H7 (cell line): ENCODE measurements at places on chromosomes 1 and 21.

DNA sequence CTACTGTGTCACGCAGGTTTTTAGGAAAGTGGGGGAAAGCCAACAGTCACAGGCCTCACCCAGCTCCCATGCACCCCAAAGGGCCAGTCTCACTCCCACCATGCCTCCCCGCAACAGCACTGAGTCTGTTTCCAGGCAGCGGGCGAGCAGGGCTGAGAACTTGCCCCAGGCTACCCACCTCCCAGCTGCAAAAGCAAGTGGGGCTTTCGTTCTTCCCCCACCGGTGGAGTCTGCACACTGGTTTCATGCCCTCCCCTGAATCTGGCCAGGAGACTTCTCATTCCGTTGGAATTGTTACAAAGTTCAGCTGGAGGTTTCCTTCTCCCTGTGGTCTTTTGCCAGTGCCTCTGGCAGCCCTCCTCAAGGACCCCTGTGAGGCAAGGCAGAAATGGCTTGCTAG, 53.6 kb upstream of the KCNJ15 start:
- DNase-seq = no peak

GRCh38 chr1:38533772-38534472, 325.6 kb downstream of the RRAGC start:
- no peak for DNase-seq

- no peak for DNase-seq
These were observed 21.3 kb upstream of the FCRL2 start for GRCh38 chr1:157798211-157798610.

GRCh38 chr1:177306981-177307380, 136.2 kb downstream of the BRINP2 start:
- no peak for DNase-seq

DNA sequence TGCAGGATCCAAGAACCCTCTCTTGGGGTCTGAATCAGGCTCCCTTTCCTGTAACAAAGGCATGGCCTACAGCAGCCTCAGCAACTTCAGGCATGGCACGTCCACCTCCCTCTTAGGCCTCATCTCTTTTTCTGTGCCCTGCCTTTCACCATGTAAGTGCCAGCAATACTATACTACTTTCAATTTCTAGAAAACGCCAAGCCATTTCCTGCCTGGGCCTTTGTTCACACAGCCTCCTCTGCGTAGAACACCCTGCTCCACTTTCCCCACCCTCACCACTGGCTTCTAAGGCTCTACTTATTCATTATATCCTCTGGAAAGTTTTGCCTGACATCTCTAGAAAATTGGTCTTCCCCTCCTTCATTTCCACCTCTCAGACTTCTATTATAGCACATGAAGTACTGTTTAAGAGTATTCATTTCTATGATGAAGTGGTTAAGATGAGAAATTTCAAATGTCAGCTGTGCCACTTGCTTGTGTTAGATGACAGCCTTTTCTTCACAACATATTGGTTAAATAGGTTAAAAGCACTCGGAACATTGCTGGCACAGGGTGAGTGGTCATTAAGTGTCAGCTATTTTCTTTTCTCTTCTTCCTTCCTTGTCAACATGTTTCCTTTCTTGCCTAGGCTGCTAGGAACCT, 41.6 kb upstream of the VWA5B1 start:
- no peak for DNase-seq

DNA sequence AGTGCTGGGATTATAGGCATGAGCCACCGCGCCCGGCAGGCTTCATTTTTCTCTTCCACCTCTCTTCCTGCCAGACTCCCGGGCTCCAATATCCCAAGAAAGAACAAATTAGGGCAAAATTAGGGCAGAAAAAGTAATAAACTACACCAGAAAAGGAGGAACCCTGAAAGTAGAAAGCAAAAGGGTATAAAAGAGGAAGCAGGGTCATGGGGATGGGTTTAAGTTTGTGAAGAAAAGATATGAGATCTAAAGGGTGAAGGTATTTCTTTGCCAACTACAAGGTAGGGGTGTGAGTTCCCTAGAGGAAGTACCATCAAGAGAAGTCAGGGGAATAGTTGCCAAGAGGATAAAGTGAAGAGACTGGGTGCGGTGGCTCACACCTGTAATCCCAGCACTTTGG, 9.9 kb downstream of the PTPN22 start:
- DNase-seq = no peak

DNA sequence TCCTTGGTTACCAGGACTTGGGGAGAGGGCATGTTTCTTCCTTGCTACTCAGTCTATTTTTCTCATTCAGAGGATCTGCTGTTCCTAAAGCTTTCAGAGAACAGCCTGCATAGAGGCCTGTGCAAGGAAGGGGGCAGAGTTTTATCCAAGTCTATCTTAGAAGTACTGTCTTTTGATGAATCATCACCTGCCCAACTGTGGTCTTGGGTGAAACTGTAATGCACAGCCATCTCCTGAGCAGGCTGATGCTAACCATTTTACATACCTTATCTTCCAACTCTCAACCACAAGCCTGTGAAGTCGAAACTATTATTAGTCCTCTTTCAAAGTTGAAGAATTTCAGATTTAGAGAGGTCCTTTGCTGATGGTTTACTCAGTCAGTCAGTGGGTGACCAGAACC, 368.0 kb downstream of the HHAT start:
- DNase-seq = no peak

DNA sequence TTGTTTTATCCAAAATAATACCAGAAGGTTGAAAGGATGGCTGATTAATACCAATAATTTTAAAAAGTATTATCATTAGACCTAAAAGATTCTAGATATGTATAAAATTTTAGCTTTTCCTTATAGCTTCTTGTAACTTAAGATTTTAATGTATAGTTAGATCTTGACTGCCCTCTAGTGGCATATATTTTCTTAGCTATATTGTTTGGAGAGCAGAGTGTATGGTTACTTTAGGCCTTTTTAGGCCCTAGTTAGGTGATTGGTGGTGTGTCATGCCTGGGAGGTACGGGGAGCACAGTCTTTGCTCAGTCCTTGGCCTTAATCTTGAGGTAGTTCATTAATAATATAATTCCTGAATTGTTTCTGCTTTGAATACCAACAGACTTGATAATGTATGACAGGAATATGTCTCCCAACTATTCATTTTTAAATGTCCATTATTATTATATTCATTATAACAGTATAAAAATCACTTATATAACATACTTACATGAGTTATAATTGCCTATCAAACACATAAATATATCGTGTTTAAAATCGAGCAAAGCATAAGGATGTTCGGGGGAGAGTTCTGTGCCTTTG, 328.4 kb downstream of the ZP4 start:
- peak; percentile 32 for DNase-seq

GRCh38 chr1:64356636-64357256, 113.2 kb upstream of the CACHD1 start:
- DNase-seq = peak; percentile 61

GRCh38 chr21:44815225-44815624, 2.6 kb downstream of the SUMO3 start:
- no peak for DNase-seq

DNA sequence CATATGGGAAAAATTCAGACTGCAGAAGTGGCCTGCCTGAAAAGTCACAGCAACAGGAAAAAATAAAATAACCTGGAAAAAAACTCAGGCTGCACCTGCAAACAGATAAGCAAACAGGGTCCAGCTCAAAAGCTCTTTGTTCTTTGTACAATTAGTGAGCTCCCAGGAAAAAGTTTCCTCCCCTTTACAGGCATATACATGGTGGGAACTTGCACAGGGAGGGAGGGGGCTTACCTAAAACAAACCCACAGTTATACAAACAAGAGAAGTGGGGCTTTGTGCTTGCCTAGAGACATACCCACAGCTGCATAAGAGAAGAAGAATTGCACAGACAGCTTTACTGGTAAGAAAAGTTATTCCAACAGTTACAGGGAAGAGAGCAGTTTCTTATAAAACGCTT, 31.7 kb upstream of the COG2 start:
- no peak for DNase-seq

- no peak for DNase-seq
These were observed 12.0 kb downstream of the MDM4 start for GRCh38 chr1:204528241-204528640.

GRCh38 chr1:176854758-176855745, 309.5 kb downstream of the ASTN1 start:
- no peak for DNase-seq

- DNase-seq = no peak
These were observed 1010.3 kb downstream of the AMY1C start for GRCh38 chr1:104760017-104760416.

- peak; percentile 85 for DNase-seq
These were observed 27.5 kb downstream of the ATP8B2 start for GRCh38 chr1:154352581-154353459.

- DNase-seq = no peak
These were observed 40.4 kb upstream of the KCNH1 start for GRCh38 chr1:211174375-211174774.

DNA sequence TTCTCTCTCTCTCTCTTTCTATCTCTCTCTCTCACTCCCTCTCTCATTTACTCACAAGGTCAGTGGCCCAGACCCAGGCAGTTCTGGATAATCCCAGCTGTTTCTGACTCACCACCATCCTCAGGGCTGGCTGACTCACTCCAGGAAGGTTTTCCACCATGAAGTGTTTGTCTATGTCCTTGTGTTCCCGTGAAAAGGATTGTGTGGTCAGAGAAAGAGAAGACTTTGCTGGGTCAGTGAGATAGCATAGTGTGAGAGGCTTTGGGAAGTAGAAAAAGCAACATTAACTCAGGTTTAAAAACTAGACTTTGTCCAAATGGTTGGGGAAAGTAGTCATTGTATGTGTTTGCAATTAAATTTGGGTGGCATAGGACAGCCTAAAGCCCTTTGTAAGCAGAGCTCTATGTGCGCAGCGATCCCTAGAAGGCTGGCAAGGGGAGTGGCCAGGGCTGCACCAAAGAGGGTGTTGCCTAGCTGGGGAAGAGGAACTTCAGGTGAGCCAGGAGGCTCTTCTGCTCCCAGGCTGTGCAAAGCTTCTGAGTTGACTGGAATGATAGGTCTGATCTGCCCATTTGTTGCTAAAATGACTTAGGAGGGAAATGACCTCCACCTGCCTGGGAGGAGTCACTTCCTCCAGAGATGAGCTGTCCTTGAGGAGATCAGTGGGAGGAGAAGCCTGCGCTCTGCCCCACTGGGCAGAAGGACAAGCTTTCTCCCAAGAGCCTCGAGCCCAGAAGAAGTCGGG, 4.9 kb upstream of the CAPN2 start:
- DNase-seq = no peak

- peak; percentile 72 for DNase-seq
These were observed 26.6 kb downstream of the PROK1 start for GRCh38 chr1:110477445-110477957.

DNA sequence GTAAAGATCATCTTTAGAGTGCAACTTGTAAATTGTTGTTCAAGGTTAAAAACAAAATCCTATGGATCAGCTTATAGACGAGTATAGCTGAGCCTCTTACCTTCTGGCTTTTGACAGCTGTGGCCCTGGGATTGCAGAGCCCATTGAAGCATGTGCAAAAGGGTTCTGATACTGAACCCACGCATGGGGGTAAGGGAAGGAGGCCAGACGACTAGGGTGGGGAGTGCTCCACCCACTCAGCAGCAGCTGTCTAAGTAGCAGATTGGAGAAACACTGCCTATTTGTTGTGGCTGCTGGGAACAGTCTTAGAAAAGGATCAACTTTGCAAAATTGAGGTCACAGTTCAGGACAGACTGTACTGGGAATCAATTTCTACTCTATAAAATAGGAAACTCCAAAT, 16.1 kb downstream of the CD101 start:
- DNase-seq = no peak

GRCh38 chr21:26888256-26888655, 43.0 kb upstream of the ADAMTS1 start:
- no peak for DNase-seq

GRCh38 chr1:233518344-233518743, 95.6 kb upstream of the KCNK1 start:
- peak; percentile 70 for DNase-seq

DNA sequence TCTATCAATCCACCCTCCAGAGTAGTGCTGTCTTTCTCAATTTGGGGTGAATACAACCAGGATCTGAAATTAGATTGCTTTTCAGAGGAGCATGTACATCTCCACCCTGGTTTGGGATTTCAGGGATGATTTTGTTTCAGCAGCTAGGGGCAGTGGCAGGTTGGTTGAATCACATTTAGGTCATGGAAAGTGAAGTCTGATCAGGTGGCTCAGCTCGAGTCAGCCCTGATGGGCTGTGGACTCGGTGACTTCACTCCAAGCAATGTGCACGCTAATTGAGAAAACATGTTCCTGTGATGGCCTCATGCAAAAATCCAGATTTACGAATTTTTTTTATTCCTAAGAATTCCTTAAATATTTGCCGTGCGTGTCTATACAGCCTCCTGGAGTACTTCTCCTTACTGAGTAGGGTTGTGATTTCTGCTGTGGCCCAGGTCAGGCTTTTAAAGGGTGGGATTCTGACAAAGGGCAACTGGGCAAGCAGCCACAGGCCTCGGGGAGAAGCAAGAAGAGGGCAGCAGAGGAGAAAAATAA, 7.5 kb downstream of the NGF start:
- DNase-seq = no peak

GRCh38 chr1:64790832-64791487, 46.1 kb downstream of the RAVER2 start:
- DNase-seq = no peak

GRCh38 chr1:156489166-156489934, 11.2 kb downstream of the MEF2D start:
- DNase-seq = peak; percentile 85

DNA sequence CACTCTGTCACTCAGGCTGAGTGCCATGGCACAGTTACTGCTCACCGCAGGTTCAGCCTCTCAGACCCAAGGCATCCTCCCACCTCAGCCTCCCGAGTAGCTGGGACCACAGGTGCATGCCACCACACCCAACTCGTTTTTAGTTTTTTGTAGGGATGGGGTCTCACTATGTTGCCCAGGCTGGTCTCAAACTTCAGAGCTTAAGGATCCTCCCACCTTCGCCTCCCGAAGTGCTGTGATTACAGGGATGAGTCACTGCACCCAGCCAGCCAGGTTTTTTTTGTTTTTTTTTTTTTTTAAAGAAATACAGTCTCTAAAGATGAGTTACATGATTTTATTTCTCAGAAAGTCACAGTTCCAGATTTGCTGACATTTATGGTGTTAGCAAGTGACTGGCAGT, 29.0 kb downstream of the BACE2 start:
- no peak for DNase-seq

GRCh38 chr1:150514260-150514659, 1.3 kb upstream of the FALEC start:
- DNase-seq = no peak

- DNase-seq = no peak
These were observed 330.5 kb upstream of the B3GALT2 start for GRCh38 chr1:193516755-193517388.

- DNase-seq = peak; percentile 46
These were observed 1.1 kb upstream of the PRRX1 start for GRCh38 chr1:170662561-170663403.

DNA sequence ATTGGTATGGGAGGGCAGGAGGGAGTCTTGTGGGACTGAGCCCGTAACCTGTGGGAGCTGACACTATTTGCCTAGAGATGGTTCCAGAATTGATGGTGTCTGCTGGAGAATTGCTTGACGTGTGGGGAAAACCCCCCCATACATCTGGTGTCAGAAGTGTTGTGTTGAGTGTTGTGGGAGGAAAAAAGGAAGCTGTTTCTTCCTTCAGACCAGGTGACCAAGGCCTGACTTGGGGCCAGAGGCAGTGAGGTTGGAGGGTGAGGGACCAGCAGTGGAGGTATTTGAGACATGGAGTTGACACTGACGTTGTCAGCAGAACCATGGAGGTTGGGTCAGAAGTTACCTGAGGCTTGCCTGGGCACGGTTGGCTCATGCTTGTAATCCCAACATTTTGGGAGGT, 8.3 kb downstream of the SHISAL2A start:
- DNase-seq = no peak
